ENCODE measurements at places on chromosomes 3 and 15.

DNA sequence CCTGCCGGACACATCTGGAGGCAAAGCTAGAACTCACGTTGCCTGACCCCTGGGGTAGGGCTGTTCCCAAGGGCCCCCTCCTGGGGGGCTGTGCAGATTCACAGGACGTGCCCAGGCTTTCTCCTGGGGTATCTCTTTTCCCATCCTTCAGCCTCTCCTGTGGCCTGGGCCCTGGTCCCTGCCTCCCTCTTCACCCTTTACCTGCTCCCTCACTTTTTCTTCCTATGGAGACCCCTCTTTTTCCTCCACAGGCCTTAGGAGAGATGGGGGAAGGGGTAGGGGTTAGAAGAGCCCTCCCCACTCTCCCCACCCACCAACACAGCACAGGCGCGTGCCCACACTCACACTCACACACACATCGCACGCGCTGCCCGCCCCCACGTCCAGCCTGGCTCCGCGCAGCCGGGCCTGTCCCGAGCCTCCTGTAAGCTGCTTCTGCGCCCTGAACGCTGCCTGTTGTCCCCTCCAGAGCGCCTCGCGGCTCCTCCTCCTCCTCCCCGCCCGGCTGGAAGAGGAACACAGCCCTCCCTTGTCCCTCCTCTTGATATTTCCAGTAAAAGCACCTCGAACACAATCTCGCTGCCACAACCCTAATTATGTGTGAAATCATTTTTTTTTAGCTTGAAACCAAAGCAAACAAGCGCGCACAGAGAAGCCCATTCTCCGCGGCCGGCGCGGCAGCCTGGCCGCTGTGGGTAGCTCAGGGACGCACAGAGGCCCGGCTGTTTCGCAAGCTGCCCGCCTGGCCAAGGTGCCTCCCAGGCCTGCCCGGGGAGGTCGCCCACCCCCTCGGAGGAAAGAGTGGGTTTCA is 33.9 kb upstream of the ACAN start:
- no peak for DNase-seq

DNA sequence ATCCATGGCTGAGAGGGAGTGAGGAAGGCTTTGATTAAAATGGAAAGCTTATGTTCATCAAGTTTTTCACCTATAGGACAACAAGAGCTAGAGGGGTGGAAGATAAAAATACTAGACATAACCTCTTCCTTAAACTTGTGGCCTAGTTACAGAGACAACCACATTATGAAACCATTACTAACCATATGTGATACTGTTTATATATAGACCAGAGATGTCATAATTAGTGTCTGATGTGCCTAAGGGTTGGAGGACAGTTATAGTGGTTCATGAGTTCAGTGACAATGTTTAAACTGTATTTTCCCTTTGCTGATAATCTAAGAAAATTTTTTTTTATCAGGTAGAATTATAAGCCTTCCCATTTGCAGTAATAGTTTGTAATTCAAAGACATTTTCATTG is 23.7 kb downstream of the PHLDB2 start:
- no peak for DNase-seq

GRCh38 chr3:153249906-153250305 is 87.9 kb downstream of the RAP2B start:
- no peak for DNase-seq

GRCh38 chr3:114446600-114446999 is 152.8 kb downstream of the TIGIT start:
- no peak for DNase-seq

GRCh38 chr3:13025778-13026518 is 47.3 kb downstream of the IQSEC1 start:
- no peak for DNase-seq

DNA sequence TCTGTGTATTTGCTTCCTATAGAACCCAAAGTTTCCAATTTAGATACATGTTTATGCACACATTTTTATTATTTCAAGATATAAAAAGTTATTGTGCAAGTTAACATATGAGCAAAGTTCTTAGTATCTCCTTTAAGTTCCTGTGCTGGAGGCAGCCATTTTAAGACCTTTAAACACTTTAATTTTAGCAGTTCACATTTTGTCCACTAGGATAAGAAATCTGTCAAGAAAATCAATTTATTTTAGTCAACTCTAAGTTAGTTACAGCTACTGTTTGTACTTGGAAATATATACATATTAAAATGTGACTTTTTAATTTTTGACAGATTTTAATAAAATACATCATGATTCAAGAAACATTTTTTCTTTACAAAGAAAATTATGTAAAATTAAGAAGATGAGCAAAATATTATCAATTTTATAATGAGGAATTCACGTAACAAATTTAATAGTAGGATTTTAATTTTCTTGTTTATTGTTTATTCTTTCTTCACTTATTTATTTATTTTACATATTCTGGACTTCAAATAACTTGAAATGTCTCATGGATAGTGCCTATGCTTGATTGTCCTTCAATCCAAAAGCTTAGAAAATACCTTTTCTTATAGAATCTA is 402.6 kb upstream of the GBE1 start:
- no peak for DNase-seq

GRCh38 chr3:53211706-53212702 is 43.8 kb downstream of the TKT start:
- DNase-seq = no peak

- DNase-seq = no peak
Observed at GRCh38 chr15:96042734-96043224, 287.7 kb upstream of the NR2F2 start.

DNA sequence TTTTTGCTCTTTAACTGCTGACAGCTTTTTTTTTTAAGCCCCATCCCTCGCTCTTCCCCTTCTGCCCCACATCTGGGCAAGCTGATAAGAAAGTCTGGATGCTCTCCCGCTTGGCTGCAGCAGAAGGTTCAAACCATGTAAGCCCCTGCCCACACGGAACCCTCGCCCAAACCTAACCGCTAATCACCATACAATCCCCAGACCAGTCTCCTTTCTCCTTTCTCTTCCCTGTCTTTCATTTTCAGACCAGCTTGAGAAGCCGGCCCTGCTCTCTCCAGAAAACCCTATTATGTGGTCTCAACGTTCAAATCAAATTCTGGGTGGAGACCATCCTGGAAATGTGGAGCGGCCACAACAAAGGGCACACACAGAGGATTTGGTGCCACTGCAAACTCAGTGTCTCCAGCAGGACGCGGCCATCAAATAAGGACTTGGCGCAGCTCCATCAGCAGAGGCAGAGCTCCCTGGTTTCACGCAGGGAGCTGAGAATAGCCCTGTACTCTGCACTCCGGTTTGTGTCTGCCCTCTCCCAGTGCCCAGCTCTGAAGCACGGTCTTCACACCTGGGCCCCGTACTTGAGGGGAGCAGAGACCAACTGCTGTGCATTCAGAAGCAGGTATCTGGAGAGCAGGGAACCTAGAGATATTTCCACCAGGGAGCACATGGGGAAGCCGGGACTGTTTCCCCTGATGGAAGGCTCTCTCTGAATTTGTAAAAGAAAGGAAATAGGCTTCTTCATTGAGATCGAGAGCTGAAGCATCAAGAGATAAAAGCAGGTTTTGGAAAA is 92.6 kb downstream of the XXYLT1 start:
- no peak for DNase-seq

GRCh38 chr3:114154321-114154821 is 24.5 kb downstream of the DRD3 start:
- no peak for DNase-seq

GRCh38 chr3:126668450-126669401 is 13.8 kb upstream of the TXNRD3 start:
- DNase-seq = no peak

DNA sequence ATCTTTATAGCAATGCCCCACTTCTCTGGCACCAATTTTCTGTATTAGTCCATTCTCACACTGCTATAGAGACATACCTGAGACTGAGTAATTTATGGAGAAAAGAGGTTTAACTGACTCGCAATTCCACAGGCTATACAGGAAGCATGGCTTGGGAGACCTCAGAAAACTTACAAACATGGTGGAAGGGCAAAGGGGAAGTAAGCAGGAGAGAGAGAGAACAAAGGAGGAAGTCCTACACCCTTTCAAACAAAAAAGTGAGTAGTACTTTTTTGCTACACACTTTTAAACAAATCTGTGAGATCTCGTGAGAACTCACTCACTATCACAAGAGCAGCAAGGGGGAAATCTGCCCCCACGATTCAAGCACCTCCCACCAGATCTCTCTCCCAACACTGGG is 67.8 kb upstream of the ZBED2 start:
- DNase-seq = no peak

- no peak for DNase-seq
Observed at GRCh38 chr15:82051664-82052063, 5.8 kb upstream of the MEX3B start.

DNA sequence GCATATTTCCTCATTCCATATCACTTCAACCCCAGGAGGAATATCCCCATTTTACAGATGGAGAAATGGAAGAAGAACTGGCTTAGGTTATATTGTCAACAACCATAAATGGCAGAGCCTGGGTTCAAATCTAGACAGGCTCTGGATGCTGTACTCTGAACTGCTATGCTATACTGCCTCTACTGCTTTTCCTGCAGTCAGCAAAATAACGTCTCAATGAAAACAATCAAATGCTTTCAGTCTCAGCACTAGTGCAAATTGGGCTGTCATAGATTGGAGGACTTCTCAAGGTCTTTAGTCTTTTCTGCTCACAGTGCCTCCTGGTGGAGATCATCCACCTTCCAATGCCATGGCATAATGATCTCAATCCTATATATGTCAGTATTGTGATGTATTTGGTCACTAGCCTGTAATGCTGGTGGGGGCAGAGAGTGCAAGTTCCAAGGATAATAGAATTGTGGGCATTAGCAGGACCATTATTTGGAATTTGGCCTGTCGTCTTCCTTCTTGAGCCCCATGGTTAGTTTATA is 285.0 kb downstream of the CLSTN2 start:
- DNase-seq = no peak

- no peak for DNase-seq
Observed at GRCh38 chr15:40452296-40453090, 11.7 kb downstream of the BAHD1 start.

- no peak for DNase-seq
Observed at GRCh38 chr3:52172262-52172757, 18.1 kb upstream of the POC1A start.

DNA sequence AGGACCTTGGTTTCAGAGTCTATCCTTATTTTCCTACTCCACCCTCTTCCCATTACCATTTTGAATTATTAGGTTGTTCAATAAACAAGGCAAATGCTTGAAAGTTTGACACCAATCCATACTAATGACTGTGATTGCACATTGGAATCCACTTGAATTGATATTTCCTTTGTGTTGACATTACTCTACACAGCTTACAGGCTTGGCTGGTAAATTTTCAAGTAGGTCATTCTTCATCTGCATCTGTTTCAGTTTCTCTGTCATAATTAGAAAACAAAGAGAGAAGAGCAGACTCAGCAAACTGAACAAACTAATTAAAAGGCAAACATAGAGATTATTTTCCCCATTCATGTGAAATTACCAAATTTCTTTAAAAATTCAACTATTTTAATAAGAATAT is 732.9 kb upstream of the BCHE start:
- DNase-seq = no peak

DNA sequence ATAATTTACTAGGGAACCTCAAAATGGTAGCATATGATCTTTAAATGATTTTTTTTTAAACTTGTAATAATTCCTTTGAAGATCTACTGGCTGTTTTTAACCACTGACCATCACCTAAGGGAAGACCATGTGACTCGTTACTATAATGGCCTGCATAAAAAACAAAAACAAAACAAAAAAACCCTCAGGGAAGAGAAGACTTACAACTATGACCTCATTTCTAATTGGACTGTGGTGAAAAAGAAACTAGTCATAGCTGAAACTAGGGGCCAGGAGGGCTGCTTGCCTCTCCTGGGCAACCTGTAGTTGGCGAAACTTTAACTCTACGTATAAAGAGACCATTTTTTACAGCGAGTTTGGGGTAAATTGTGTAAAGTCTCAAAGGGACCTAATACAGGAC is 23.0 kb downstream of the PAQR9 start:
- no peak for DNase-seq

GRCh38 chr15:69093127-69093526 is 67.3 kb upstream of the GLCE start:
- DNase-seq = no peak

- no peak for DNase-seq
Observed at GRCh38 chr15:66023311-66023972, 154.2 kb downstream of the RAB11A start.

DNA sequence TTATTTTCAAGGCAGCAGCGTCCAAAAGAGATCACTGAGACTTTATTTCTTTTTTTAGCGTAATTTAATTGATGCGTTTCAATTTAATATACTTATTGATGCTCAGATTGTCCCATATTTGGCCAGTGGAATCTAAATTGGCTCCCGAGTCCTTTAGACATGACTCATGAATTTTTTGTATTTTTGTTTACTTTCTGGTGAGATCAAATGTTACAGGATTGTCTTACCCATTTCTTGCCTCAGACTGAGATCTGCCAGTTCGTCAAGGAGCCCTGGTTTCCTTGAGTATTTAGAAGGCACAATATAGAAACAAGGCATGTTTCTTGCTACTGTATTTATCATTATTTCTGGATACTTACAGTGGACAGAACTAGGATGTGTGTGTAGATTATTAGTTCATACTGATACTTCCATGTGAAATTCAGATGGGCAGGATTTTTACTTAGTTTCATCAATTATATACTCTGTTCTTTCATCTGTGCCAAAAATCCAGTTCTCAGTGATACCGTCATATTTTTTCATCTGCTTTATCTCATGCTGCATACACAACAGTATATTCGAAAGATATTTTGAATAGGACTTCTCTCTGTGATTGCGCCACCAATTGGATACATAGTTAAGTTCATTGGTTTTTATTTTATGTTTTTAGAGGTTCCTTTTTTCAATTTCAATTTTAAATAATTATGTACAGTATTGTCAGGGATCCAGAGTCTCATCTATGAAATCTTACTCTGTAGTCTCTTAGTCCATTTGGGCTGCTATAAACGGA is 436.9 kb upstream of the C2CD4B start:
- no peak for DNase-seq

GRCh38 chr3:138775254-138775595 is 59.5 kb downstream of the PIK3CB start:
- DNase-seq = no peak

DNA sequence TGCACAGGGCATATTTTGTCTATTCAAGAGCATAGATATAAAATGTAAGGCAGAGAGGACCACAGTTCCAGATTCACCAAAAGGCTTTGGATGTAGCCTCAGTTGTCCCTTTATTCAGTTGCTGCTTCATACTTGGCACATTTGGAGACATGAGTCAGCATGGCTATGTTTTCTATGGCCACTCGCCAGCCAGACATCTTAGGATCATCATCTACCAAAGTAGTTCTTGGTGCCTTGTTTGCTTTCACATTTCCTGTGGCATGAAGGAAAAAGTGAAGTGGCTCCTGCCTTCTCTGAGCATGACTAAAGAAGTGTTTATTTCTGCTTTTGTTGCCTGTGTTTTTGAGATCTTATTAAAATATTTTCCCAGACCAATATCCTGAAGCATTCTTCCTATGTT is 7.2 kb downstream of the SUSD5 start:
- DNase-seq = peak; percentile 41

- no peak for DNase-seq
Observed at GRCh38 chr15:80152896-80153876, at the start of gene FAH. Gene FAH, plus strand, starts transcription at chr15:80152999. Its CDS starts 56 bp downstream, at chr15:80153055.

- DNase-seq = no peak
Observed at GRCh38 chr15:67859331-67859946, 19.6 kb upstream of the RNU6-1 start.

GRCh38 chr15:58528188-58528870 is 96.5 kb downstream of the LIPC start:
- DNase-seq = peak; percentile 82
